ENCODE measurements at places on chromosomes 6 and 20.

GRCh38 chr6:115976321-115976870 lies 84.3 kb downstream of the FRK start:
- peak; percentile 30 for DNase-seq

DNA sequence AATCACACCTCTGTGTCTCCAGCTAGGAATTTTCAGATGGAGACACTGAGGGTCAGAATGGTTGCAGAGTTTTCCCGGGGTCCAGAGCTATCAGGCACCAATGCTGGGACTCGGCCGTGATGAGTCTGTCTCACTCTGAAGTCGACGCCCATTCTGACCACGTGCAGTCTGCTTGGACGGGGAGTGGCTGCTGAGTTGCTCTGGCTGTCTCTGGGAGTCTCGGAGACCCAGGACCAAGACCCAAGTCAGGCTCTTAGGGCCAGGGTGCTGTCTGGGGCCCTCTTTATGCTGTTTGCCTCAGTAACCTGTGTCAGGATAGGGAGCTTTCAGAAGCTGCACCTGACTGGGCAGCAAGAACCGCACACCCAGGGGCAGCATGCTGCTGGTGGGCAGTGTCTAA lies 4.6 kb downstream of the IP6K3 start:
- no peak for DNase-seq

- DNase-seq = no peak
Measured at GRCh38 chr20:47730744-47731143, 54.5 kb downstream of the SULF2 start.

GRCh38 chr6:55320696-55321086 lies 6.6 kb upstream of the GFRAL start:
- no peak for DNase-seq

DNA sequence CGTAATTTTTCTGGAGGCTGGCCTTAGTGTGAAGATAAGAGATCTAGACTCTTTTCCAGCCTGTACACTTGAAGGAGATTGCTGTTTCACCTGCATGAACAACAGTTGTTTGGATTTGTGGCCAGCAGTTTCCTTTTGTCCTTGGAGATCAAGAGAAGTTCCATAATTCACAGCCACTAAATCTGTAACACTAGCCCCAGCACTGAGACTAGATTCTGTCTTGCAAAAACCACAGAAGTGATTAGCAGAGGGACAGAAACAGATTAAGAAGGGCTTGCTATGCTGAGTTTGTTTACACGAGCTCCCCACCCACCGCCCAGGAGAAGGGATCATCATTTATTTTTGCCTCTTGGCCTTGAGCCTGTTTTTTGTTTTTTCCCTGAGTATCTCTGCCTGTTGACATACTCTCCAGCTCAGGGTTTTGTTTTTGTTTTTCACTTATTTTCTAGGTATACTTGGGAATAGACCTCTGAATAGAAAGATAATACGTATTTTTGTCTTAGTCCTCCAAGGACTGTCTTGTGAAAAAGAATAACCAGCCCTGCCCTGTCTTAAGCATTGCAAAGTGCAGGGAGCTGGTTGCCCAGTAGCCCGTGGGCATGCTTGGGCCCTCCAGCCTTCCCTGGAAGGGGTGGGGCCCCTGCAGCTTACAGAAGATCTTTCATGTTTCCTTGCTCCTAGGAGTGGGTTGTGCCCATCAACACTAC lies 93.1 kb upstream of the SOX4 start:
- no peak for DNase-seq

DNA sequence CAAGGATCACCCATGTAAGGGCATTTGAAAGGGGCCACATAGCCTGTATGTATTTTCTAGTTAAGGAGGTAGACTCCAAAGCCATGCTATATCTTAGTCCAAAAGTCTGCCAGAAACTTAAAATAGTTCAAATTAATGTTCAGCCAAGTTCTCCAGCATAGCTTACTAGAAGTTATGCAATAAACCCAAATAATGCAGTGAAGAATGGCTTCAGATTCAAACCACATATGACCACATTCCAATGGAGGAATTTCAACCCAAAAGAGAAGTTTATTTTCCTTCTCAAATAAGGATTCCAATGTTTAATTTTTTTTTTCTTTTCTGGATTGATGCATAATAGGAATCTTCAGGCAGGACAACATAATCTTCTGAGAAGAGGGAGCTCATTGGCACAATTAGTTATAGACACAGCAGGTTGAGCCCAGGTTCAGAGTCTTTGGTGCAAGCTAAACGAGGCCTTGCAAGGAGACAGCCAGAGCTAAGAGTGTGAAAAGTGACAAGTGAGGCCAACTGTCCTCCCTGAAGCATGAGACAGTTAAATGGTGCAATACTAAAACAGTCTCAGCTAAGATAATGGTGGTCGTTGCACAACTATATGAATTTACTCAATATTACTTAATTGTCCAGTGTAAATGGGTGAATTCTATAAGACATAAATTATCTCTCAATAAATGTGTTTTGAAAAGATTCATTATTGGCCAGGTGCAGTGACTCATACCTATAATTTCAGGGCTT lies 598.8 kb upstream of the CDH4 start:
- DNase-seq = no peak

- DNase-seq = no peak
Measured at GRCh38 chr6:55664591-55665587, 85.9 kb upstream of the HMGCLL1 start.

- no peak for DNase-seq
Measured at GRCh38 chr6:54074578-54075195, 36.6 kb upstream of the MLIP start.

- DNase-seq = no peak
Measured at GRCh38 chr20:478010-478948, 15.9 kb upstream of the TBC1D20 start.

DNA sequence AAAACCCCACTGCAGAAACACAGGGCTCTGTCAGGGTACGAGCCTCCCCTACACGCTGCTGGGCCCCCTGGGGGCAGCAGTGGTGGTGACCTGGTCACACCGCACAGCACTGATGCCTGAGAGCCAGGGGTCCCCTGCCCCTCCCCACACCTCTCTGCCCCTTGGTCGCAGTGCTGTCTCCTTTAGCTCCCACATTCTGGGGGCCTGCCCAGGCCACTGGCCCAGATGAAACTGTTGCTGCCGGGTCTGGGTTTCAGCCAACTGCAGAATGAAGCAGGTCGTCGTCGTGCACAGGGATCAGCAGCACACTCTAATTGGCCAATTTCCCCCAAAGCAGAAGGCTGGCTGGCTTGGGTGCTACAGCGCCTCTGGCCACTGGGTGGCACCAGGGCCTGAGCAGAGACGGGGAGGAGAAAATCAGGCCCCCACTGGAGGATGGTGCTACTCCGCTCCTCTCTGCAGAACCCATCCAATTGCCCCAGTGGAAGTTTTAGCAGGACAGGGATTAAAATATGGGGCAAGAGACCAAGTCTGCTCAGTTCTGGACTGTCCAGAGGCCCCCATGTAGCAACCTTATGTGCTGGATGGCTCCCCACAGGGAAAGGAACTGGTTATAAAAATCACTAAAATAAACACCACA lies 26.1 kb downstream of the DIDO1 start:
- DNase-seq = peak; percentile 85

DNA sequence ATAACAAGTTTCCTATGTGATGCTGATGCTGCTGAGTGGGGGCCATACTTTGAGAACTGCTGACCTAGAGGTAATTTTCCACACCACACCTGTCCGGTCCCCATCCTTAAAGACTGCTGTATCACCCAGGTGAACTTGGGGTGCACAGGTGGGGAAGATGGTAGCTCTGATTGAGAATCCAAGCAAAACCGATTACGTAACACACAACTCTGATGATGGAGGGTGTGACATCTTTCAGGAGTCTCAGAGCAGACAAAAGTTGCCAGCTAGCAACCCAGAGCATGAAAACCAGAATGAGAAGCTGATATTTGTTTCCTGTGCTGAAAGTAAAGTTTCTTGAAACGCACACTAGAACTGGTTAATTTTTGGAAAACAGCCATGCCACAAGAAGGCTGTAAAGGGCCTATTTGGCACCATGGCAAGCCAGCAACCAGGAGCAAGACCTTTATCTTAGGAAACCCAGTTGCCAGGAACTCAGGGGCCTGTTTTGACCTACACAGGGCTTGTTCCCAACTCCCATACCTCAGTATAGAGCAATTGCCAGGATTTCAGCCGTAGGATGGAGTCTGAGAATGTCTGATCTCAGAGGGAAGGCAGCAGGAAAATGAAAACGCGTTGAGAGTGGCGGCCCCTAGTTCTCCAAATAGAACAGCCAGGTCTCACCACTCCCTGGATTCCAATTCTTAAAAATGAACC lies 21.6 kb upstream of the TBC1D7 start:
- no peak for DNase-seq

- DNase-seq = no peak
Measured at GRCh38 chr20:48799328-48800105, 28.3 kb downstream of the PREX1 start.

DNA sequence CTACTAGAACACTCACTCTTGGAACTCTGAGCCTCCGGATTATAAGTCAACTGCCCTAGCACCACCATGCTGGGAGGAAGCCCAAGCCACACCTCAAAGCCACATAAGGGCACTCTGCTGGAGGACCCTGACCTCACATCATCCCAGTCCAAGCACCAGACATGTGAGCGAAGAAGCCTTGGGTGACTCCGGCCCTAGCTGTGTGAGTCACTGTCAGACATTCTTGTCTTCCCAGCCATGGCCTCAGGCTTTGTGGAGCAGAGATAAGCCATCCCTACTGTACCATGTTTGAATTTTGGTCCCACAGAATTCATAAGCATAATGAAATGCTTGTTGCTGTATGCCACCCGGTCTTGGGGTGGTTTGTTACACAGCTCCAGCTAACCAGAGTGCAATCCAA lies 247.7 kb downstream of the SOD2 start:
- no peak for DNase-seq

- no peak for DNase-seq
Measured at GRCh38 chr6:168413856-168414255, 27.1 kb upstream of the SMOC2 start.

DNA sequence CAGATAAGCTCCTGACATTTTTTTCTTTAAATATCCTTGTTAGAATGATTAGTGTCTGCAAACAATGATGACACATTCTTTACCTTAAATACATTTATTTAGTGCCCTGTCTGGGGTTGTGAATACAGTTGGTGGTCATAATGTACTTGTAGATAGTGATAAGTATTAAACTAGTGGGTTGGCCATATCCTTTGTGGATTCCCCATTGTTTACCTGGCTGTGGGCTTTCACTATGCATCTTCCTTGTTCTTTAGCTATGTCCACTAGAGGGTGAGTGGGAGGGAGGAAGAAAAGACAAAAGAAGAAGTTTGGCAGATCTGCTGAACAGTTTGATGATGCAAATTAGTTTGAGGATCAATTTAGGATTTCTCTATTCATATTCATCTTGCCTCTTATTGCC lies 15.7 kb downstream of the HS3ST5 start:
- DNase-seq = no peak

- no peak for DNase-seq
Measured at GRCh38 chr6:3013486-3013885, 13.8 kb downstream of the NQO2 start.

GRCh38 chr20:47093320-47093966 lies 198.8 kb downstream of the EYA2 start:
- DNase-seq = no peak

DNA sequence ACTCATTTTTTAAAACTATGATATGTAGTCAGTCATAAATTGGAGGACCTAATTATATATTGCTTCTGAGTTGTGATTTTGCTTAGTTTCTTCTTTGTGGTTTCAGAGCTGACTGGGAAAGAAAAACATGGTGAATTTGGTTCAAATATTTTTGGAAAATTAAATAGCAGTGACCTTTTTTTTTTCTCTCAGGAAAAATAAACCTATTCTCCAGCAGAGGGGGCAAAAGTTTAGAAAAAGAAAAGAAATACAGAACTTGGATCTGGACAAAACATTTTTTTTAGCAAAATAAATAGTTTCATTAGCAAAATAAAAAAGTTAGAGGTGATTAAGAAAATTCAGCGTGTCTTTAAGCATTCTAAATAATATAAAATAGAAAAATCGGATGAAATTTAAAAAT lies 10.2 kb downstream of the COL10A1 start:
- DNase-seq = no peak

DNA sequence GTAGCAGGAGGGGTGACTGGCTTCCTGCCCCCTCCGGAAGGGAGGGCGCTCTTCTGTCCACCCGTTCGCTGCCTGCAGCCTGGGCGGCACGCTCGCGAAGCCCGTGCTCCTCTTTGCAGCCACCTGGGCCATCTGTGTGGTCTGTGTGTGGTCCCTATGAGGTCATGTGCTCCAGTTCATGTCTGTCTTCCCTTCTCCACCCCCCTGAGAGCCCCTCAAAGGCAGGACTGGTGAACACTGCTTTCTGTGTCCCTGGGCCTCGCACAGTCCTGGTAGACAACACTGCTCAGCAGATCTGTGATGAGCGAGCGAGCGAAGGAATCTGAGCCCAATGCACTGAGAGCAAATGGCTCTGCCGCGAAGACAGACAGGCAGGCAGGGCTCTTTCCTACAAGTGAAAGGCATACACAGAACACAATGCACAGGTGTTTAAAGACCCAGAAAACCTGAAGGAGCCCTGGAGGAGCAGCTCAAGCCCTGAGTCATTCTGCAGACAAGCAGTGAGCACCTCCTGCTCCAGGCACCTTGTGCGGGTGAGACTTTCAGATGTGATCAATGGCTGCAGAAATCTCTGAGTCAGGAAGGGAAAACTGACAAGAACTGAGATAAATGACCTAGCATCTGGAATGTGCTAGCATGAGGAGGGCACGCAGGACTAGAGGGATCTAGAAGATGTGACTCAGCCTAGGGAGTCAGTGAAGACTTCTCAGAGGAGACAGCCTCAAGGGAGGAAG lies 27.1 kb downstream of the PPP1R3G start:
- DNase-seq = no peak

DNA sequence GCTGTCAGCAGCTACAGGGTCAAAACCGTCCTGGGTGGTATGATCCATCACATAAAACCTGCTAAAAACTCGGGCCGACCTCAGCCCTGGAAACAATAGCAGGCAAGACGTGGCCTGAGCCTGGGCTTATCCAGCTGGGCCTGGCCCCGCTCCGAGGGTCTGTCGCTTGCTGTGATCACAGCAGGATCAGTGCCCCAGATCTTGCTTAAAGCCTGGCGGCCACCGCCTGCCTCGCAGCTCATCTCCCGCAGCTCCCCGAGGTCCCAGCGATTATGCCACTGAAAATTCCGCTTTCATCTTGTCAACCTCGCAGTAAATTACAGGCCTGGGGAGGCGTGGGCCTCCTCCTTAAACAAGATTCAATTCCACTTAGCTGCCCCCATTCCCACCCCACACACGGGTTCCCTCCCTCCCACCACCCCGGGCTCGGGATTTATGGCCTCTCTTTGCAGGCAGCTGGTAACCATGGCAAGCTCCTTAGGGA lies 40.1 kb downstream of the CDH22 start:
- peak; percentile 11 for DNase-seq

GRCh38 chr6:129753422-129753821 lies 43.4 kb upstream of the ARHGAP18 start:
- DNase-seq = no peak

- DNase-seq = no peak
Measured at GRCh38 chr20:45576995-45577394, 2.1 kb downstream of the WFDC8 start.

DNA sequence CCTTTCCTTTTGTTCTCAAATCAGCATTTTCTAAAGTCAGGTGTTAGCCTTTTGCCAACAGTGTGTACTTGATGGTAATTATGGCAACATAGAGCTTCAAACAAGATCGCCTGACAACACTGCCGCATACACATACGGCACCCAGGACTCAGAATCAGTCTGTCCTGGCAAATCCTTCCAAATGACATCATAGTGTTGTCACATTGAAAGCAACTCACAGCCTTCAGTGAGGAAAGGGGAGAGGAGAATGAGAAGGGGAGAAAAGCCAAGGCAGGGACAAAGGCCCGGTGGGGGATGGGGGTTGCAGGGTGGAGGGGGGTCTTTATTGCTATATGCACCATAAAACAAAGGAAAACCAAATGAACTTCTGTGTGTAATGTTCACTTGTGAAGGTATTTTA lies 65.7 kb upstream of the PTGIS start:
- no peak for DNase-seq

GRCh38 chr20:52104546-52105441 lies 86.8 kb downstream of the ZFP64 start:
- no peak for DNase-seq
